ENCODE measurements at places on chromosomes 6 and 20.
A peak's percentile ranks its signal among the peaks of the same experiment; 100 is the strongest.

DNA sequence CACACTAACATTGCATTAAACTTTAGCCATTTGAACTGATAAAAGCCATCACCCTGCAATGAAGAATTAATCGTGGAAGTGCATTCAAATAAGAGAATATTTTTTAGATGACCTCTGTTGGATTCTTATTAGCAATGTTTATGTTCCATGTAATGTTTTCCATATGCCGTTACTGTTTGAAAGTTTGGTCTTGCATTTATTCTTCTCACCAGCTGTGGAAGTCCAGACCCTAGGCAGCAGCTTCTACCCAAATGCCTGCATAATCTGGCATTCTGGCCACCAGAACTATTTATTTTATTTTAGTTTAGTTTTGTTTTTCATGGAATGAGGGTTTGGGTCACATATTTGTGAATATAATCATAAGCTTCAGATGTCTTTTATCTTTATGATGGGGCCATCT, 140.4 kb downstream of the SAMD5 start:
- peak; percentile 46 for DNase-seq

- no peak for DNase-seq
These were observed 187.8 kb upstream of the STXBP5 start for GRCh38 chr6:147016440-147016839.

DNA sequence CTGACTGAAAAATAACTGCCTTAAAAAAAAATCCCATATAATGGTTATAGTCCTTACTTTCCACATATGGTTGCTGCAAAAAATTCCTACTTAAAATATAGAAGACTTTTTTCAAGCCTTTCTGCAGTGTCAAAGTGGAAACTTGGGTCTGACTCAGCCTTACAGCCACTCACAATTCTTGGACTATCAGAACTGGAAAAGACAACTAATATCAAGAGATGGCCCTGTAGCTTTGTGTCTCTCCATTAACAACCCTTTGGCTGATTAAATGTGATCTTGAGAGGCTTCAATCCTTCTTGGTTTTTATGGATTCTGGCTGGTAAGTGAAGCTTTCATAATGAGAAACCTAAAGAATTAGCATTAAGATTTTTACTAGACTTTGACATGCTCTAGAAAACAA, 307.8 kb downstream of the RNGTT start:
- no peak for DNase-seq

DNA sequence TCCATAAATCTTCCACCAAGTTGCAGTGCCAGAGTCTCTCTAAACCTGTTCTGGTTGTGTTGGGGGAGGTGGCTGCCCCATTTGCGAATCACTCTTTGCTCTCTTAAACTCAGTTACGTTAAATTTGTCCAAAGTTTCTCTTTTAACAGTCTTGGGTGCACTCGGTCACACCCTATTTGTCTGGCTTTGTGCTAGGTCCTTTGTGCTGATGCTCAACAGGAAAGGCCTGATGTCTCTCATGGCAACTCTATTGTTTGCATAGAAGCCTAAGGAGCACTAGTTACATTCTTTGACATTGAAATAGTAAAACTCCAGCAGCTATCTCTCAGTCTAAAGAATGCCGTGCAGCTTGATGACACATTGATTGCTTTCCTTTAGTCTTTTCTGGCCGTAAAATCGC, 105.1 kb downstream of the TRMT11 start:
- DNase-seq = no peak

DNA sequence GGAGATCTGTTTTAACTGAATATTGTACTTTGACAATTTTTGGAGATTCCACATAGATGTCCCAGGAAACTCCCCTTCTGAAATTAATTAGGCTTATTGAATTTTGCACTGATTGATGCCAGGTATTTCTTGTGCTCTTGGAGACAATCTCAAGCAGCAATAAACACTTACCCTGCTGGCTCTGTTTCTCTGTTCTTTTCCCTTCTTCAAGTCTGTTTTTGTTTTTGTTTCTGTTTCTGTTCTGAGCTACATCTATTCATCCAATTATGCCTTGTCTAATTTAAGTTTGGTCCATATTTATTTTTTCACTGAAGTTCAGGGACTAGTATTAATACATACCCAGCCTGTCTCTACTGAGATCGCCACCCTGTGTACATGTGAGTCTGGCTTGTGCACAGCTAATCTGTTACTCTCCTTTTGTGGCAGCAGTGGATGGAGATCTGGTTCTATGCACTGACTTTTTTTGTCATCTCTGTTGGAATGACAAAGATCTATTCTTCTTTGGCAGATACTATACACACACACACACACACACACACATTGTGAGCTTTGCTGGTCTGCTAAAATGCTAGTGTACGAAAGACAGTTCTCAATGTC, 51.9 kb downstream of the IL22RA2 start:
- DNase-seq = no peak

GRCh38 chr6:14031516-14031915, 86.1 kb upstream of the CD83 start:
- DNase-seq = peak; percentile 35

- DNase-seq = no peak
These were observed 90.6 kb downstream of the SCP2D1 start for GRCh38 chr20:18904192-18904591.

- DNase-seq = no peak
These were observed 1.7 kb downstream of the FAXC start for GRCh38 chr6:99347804-99348203.

DNA sequence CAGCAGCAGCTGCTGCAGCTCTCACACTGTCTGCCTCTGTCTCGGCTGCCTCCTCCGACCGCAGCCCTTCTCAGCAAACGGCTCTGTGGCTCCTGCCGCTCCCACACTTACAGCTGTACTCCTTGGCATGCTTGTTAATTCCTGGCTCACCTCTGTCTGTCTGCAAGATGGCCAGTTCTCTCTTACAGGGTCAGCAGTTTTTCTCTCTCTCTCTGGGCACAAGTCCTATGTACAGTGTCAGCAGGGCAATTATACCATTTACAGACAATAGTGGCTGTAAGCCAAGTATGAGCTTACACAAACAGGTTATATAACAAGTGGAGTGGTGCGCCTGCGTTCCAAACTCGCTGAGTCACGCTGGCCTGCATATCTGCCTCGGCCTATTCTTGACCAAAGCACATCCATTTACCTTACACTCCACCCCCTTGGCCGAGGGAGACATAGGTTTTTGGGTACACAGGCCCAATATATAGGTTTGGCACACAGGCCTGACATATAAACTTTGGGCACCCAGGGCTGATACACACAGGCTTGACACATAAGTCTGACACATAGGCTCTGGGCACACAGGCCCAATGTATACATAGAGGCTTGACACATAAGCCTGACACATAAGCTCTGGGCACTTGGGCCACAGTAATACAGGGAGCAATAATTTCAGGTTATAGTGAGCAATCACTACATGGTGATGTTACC, 4.4 kb downstream of the ZKSCAN3 start:
- no peak for DNase-seq

DNA sequence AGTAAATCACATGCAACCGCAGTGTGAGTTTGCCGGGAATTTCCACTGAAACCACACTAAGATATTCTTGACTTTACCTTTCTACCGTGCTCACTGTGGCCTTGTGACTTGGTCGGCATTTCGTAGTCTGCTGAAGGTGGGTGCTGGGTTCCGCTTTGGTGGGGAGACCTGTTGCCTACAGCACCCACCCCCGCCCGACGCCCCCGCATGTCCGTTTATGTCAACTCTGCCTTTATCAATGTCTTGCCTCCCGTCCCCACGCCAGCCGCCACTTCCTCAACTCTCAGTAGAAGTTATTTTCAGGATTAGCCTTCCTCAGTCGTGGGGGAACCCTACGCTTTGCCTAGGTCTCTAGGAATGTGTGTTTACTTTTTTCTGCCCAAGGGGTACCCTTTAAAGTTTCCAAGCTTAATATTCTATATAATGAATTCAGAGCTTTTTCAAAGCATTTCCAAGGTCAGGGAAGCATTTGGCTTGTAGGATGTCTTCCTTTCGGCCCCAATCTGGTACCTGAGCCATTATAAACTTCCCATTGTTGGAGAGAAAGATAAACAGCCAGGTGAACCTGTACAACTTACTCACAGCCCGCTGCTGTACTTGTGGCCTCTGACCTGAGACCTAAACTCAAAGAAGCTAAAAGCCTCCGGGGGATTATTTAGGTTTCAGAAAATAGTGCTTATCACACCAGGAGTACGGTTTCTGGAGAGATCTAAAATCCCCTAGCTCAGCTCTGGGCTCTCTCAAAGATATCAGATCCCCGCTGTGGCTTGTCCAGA, 54.2 kb downstream of the TBC1D7 start:
- no peak for DNase-seq

- DNase-seq = peak; percentile 98
These were observed 201.3 kb upstream of the BTBD3 start for GRCh38 chr20:11716239-11716944.

DNA sequence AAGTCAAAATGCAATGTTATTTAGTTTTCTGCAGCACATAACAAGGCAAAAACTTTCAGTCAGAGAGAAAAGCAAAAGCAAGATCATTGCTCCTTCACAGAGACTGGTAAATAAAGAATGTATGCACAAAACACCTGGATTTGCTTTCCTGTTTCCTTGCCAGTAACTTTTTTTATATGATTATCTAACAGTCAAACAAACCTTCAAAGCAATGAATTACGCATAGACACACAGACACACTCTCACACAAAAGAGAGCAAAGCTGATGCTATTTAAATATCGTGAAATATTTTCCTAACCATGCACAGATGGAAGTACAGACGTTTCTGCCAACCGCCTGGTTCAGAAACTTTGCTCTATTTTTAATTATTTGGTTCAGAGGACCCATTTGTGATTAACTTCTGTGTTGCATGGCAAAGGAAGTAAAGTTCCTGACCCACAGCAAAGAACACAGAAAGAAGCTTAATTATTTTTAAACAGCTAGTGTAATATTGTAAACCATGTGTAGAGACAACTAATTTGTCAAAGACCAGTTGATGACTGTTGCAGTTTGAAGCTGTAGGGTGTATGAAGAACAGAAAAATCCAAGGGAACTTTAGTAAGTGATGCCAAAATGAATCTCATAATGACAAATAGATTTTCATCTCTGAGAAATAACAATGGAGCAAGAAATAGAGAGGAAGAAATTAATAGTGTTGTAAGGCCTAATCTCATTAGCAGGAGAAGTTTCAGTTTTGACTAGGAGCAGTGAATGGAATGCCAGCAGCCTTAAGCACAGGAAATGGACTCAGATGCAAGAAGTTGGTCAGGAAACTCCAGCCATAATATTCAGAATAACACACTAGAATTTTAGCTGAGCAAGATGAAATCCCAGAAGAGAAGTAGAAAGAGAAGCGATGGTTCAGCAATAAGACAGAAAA, 24.1 kb downstream of the ATXN1 start:
- peak; percentile 70 for DNase-seq

- no peak for DNase-seq
These were observed 35.9 kb upstream of the SLC24A3 start for GRCh38 chr20:19176470-19177052.

DNA sequence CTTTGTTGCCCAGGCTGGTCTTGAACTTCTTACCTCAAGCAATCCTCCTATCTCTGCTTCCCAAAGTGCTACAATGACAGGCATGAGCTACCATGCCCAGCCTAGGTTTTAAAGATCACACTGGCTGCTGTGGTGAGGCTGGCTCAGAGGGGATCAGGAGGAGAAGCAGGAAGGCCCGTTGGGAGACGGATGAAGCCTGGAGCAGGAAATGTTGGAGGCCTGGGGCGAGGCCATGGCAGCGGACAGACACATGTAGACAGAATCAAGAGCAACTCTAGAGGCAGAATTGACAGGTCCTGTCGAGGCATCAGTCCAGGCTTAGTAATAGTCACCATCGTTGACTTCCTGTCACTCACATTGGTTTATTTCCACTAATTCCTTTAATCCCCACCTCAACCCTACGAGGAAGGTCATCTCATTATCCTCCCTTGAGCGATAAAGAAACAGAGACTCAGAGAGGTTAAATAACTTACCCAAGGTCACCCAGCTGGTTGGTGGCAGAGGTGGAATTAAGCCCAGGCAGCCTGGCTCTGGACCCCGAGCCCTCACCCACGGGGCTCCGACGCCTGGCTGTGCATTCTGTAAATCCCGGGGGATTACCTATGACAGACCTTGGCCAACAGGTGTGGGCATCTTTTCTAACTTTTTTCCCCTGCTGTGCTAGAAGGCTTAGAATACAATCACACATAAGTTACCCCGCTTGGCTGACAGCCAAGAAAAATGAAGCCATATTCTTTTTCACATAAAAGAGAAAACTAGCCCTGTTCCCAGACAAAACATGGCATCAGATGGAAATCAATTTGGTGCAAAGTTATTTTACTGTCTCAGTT, 113.4 kb downstream of the EYA2 start:
- DNase-seq = no peak

GRCh38 chr6:134768931-134769330, 181.0 kb downstream of the ALDH8A1 start:
- no peak for DNase-seq

- DNase-seq = no peak
These were observed 125.3 kb upstream of the PLCB4 start for GRCh38 chr20:8943631-8944030.

DNA sequence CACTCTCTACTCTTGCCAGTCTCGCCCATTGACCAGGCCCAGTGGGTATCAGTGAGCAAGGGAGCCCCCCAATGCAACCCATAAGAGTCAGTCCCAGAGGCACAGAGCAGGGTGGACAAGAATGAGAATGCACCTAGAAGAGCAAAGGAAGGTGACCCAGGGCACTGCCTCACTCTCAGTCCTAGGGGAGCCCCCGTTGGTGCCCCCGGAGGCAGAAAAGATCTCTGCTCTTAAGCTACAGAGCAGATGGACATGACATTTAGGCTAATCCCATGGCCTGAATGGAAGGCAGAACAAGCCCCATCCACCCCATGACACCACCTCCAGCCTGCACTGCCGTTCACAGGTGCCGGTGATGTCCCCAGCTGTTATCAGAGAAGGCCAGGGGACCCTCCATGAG, 50.7 kb upstream of the PLEKHG1 start:
- DNase-seq = no peak

DNA sequence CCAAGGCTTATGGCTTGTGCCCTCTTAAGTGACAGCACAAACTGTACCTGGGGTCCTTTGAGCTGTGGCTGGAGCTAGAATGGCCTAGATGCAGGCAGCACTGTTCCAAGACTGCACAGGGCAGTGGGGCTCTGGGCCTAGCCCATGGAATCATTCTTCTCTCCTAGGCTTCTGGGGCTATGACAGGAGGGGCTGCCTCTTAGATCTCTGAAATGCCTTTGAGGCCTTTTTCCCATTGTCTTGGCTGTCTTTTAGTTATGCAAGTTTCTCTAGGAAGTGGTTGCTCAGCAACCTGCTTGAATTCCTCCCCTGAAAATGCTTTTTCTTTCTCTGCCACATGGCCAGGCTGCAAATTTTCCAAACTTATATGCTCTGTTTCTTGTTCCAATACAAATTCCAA, 183.4 kb downstream of the WDR27 start:
- DNase-seq = no peak

DNA sequence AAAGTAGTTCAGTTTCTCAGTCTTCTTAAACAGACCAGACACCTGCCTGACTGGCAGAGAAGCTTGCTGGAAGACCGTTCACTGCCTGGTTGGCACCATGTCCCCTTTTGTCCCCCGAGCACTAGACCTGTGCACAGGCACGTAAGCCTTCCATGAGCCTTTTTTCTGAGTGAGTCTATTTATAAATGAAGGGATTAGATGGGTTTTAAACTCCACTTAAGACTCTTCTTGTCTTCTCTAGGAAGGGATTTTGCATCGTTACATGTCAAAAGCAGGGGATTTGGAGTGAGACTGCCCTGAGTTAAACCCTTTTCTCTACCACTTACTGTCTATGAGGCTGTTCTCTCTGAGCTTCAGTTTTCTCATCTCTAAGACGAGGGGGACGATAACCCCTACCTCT, 37.6 kb downstream of the STK35 start:
- no peak for DNase-seq

Data from fibroblast of upper back skin (primary cell).